ENCODE measurements at places on chromosomes 1 and 21.

DNA sequence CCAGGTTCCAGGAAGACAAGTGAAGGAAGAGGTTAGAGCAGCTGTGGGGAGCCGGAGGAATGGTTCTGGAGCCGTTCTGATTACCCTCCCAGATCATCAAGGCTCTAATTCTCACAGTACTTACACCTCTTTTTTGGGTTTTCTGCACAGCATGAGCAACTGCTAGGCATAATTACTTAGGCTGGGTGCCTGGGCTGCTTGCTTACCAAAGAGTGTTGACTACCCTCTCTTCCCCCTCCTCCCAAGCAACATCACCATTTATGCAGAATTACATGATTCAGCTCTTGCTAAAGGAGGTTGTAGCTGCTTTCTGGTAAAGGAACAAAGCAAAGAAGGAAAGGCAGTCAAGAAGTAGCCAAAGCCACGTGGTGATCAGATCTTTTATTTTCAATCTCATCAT, 397.2 kb downstream of the KCNH1 start:
- DNase-seq: no peak

DNA sequence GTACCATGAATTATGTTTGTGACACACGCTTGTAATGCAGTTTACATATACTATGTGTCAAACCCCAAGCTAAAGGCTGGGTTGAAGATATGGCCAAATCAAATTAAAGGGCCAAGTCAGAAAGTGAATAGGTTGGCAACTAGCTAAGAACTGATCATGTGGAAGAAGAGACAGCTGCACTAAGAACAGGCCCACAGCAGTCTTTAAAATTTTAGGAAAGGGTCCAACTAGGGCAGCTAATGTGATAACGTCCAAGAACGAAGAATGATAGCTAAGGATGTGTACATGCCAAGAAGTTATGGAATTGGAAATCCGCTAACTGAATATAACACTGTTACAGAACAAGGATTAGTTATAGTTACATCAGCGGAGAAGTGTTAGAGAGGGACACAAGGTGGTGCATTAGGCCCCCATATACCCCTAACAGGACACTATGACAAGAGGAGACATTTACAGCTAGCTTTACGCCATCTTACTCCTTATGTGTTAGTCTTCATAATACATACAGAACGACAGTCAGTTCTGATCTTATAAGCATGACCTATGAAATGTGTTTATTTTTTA, 6.5 kb upstream of the RNF2 start:
- DNase-seq: no peak

DNA sequence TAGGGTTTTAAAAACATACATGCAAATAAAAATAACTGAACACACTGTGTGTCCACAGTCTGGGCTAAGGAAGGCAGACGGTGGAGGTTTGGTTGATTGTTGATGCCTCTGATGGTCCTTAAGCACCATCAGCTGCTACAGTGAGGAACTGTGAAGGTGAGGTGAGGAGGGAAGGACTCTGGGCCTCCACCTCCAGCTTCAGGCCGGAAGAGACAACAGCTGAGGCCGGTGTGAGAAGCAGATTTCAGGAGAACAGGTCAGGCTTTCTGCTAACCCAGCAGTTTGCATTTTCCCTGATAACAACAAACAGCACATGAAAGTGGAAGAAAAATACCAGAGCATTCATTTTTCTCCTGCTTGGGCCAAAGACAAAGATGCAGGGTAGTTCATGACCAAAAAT, 189.9 kb upstream of the AJAP1 start:
- no peak for DNase-seq

DNA sequence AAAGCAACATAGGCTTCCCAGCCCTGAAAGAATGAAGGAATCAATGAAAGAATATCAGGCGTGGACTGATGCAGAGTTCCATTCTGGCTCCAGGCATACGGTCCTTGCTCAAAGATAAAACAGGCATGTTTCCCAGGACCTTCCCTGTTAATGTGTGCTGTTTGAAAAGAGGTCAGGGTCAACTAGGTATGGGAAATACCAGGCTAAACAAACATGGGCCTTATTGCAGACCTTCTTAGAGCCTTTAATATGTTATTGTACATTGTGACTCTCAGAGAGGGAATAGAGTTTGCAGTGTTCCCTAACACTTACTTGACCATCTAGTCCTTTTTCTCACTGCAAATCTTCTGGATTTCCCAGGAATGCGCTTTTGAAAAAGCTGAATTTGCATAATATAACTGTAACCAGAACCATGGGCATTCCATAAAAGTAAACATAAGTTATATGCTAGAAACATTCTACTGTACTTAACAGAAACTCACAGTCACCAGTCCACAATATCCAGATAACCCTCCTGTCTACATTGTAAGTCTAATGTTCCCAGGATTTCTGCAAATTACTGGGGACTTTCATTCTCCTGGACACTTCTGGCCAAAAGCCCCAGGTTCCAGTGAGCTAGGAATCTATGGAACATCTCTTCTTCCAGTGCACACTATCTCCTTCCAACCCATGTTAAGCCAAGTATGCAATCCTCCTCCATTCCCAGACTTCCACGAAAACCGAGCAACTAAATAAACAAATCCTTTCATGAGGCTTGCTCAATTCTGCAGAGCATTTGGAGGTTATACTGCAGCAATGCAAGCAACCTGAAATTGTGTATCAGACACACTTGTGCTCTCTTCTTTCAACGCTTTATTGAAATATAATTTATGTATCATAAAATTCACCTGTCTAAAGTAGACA, 486.6 kb downstream of the SETD4 start:
- DNase-seq: no peak

DNA sequence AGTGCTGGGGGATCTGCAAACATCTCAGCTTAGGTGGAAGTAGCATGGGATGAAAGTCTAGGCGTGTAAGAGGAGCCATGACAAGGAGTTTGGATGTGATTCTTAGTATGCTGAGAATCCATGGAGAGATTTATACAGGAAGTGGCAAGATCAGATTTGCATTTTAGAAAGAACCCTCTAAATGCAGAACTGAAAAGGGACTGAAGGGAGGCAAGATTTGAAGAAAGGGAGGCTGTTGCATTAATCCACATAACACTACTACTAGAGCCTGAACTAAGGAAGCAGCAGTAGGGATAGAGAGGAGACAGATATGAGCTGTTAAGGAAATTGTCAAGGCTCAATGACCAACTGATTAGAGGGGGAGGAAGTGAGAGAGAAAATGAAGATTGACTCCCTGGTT, 9.8 kb downstream of the C1orf74 start:
- DNase-seq: no peak

- no peak for DNase-seq
Measured at GRCh38 chr1:175717610-175718540, 25.5 kb downstream of the TNR start.

DNA sequence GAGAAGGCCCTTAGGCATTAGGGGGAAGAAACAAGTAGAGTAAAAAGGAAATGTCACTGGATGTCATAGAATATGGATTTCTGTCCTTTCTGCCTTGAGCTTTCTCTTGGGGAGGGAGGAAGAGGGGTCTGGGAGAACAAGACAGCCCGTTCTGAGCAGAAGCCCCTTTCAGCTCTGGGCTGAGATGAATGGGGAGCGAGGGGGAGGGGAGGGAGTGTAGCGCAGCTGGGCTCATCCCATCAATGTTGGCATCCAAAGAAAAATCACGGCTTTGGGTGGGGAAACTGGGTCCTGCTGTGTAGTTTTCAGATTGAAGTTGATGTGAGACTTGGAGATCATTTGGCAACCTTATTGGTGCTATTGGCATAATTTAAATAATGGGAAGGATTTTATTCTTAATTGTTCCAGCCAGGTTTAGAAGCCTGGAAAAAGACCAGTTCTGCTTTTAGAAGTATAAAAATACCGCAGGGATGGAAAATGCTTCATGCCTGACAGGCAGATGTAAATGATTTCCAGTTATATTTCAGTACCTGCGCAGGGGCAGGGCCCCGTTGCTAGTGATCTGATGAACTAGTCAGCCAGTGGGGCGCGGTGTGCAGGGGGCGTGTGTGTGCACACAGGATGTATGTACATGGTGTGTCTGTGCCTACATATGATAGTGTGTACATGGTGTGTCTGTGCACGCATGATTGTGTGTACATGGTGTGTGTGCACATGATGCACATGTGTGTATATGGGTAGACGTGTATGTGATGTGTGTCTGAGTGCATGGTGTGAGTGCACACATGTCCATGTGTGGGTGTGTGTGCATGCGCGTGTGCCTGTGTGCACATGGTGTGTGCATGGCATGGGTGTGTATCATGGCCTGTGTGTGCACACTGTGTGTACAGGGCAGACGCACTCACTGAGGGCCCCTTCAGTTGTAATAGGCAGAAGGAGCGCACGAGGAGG, 36.0 kb downstream of the ABCG1 start:
- no peak for DNase-seq

DNA sequence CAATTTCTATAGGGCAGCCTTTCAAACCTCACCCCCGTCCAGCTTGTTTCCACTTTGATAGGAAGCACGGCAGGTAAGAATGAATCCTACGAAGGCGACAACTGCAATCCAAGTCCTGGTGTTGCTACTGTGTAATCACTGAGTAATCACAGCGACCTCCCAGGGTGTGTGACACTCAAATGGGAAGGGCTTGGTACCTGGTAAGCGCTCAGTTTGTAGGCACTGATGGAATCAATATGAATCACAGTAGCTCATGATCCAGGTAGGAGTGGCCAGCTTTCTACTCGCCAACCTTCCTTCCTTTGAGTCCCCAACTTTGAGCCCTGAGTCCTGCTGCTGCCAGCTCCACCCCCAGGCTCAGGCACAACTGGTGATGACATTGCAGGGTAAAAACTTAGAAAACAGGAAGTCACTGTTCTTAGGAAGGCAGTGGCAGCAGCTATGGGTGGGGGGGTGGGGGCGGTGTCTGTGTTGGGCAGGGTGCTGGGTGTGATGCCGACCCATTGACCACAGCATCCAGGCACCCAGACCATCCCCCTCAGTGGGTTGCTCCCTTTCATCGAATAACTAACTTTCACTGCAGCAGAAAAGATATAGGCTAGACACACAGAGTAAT, 70.7 kb downstream of the CD247 start:
- DNase-seq: peak; percentile 78

DNA sequence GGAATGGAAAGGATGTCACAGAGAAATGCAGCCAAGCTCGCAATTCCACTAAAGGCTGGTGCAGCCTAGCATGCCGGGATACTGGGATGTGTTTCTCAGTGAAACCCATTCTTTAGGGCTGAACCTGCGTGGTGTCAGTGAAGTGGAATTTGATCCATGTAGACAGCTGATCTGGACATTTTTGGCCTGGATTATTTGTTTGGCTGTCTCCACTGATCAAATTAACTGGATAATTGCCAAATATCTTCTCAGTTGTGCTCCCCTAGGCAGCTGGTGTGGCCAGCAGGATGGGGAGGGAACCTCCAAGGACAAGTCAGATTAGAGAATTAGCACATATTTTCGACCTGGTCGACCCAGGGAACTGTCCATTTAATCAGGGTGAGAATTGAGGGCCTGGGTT, 318.4 kb downstream of the RPS6KC1 start:
- DNase-seq: no peak

DNA sequence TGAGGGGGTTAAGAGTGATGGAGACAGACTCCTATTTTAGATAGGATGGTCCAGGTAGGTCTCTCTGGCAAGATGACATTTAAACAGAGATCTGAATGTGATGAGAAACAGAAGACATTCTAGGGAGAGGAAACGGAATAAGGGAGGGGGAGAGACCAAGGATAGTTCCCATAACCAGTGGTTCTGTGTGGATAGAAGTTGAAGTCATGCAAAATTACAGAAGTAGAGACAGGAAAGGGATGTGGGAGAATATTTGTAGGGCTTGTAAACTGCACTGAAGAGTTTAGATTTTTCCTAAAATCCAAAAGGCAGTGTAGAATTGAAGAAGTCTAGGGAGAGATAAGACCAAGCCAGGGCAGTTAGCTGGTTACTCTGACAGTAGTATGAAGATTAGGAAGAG, 200.6 kb downstream of the GRIK1 start:
- no peak for DNase-seq

GRCh38 chr1:28249013-28249865, 10.1 kb upstream of the SESN2 start:
- DNase-seq: peak; percentile 41

GRCh38 chr1:220269036-220269435, 3.2 kb downstream of the RAB3GAP2 start:
- no peak for DNase-seq

DNA sequence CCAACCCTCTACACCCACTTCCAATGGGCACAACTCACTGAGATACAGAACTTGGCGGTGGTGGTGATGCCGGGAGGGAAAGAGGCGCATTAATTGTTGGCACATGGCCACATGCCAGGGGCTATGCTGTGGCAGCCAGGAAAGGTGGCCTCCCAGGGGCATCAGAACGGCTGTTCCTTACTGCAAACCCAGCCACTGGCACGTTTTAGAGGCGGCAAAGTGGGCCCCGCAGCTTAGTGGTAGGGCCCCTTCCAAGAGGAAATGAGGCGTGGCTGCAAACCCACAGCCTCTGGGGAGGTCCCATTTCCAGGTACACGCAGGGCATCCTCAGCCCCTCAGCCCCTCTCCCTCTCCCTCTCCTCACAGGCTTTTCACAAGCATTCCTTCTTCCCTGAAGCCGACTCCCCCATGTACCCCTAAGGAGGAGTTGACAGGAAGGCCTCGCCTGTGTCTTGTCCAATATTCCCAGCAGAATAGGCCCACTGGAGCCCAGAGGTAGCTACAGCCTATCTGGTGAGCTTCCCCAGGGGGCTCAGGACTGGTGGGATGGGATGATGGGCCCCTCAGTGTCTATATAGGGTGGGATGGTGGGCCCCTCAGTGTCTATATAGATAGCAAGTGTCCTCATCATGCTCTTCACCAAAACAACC, 166.2 kb downstream of the CLIC6 start:
- DNase-seq: peak; percentile 23

- DNase-seq: no peak
Measured at GRCh38 chr1:37363535-37363934, 110.8 kb upstream of the ZC3H12A start.

All from activated naive CD8-positive, alpha-beta T cell treated with anti-CD3 and anti-CD28 coated beads for 36 hours (primary cell).